ENCODE measurements at places on chromosomes 5 and 9.

GRCh38 chr5:5270161-5270560, 130.0 kb downstream of the ADAMTS16 start:
- DNase-seq, result no peak

DNA sequence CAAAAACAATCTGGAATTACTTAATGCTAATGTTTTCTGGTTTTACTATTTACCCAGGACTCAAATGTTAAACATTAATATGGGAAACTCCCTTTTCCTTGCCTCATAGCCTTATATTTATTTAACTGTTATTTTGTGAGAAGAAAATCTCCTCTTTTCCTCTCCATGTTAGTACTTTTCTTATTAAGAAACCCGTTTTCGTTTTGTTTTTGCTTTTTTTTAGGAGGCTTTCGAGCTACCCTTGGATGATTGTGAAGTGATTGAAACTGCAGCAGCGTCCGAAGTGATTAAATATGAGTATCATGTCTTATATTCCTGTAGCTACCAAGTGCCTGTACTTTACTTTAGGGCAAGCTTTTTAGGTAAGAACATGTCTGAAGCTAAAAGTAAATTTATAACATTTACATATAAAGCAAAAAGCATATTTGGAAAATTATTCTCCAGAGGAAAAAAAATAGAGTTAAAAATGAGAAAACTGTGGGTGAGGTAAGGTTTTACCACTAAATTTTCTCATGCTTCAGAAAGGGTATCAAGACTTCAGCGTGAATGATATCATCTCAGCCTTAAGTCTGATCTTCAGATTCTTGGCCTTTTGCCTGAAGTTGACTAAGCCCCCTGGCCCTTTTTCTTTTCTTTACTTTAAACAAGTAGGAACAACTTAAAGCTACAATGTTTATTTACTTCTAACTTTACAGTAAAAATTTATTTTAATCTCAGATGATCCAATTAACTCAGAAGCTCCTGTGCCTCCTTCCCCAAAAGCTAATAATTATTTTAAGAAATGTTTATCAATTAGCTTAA, 113.8 kb downstream of the RPS23 start:
- DNase-seq, result peak; percentile 89

DNA sequence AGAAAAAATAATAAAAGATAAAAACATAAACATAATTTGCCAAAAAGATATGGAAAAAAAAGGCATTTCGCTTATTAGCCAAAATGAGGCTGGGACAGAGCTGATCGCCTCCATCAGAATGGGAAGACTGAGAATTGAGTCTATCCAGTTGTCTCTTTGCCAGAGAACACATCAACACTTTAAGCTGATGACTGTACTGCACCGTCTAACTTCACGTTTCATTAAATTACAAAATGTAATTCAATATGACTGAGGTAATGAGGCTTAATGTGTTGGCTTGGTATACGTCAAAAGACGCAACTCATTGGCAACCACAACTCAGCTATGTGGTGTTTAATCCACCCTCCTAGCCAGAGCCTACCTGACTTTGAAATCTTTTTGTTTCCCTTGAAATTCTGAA, 462.7 kb upstream of the CD180 start:
- DNase-seq, result no peak

- peak; percentile 32 for DNase-seq
Observed at GRCh38 chr9:95627802-95628201, 111.0 kb upstream of the PTCH1 start.

DNA sequence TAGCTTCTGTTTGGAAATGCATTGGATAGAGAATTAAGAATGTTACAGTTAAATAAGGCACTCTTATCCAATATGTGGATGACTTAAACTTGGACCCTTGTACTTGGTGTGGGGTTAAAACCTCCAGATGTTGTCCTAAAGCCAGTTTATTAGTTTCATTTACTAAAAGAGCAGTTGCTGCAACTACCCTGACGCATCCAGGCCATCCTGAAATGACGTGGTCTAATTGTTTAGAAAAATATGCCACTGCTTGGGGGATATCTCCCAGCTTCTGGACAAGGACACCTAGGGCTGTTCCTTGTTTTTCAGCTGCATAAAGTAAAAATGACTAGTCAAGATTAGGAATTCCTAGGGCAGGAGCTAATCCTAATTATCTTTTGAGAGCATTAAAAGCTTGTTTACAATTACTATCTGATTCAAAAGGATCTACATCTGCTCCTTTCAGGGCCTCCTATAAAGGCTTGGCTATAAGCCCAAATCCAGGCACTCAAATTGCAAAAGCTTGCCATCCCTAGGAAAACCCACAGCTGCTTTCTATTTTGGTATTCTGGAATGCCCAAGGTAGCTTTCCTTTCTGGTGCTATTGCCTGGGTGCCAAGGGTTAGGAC, 45.7 kb upstream of the SLCO4C1 start:
- no peak for DNase-seq

DNA sequence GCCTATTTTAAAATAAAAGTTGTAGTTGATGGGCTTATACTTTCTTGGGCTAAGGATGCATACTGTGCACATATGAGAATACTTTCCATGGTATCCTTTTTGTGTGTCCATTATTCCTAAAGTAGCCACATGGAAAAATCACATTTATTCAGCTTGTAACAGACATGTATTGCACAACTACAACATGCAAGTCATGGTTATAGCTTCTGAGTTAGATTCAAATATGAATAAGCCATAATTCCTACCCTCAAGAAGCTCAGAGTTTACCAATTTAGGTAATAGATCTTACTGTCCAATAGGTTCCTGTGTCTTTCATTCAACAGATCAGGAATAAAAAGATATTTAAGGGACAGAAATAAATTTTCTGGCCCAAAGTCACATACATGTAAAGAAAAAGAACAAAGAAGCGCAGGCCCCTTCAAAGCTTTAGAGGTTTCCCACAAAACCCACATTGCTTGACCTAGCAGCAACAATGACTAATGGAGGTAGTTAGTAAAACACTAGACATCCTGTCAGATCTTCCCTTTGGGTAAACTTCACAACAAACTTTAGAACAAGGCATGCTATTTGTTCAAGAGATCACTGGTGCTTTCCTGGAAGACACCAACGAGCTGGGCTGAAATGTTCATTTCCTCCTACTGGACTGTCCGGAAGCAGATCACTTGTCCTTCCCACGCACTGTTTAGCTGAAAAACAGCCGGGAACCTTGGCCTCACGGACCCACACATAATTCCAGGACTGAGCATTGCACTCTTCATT, 78.4 kb upstream of the ITGA1 start:
- peak; percentile 58 for DNase-seq

GRCh38 chr9:120710110-120710981, 3.9 kb downstream of the MEGF9 start:
- no peak for DNase-seq

GRCh38 chr9:113516840-113517577, 53.5 kb downstream of the RGS3 start:
- peak; percentile 65 for DNase-seq

- peak; percentile 6 for DNase-seq
Observed at GRCh38 chr5:31990701-31991110, 183.4 kb downstream of the GOLPH3 start.

GRCh38 chr5:96855031-96855872, 21.0 kb upstream of the ERAP2 start:
- peak; percentile 57 for DNase-seq

GRCh38 chr9:16664211-16664610, 206.3 kb downstream of the BNC2 start:
- DNase-seq, result peak; percentile 32

DNA sequence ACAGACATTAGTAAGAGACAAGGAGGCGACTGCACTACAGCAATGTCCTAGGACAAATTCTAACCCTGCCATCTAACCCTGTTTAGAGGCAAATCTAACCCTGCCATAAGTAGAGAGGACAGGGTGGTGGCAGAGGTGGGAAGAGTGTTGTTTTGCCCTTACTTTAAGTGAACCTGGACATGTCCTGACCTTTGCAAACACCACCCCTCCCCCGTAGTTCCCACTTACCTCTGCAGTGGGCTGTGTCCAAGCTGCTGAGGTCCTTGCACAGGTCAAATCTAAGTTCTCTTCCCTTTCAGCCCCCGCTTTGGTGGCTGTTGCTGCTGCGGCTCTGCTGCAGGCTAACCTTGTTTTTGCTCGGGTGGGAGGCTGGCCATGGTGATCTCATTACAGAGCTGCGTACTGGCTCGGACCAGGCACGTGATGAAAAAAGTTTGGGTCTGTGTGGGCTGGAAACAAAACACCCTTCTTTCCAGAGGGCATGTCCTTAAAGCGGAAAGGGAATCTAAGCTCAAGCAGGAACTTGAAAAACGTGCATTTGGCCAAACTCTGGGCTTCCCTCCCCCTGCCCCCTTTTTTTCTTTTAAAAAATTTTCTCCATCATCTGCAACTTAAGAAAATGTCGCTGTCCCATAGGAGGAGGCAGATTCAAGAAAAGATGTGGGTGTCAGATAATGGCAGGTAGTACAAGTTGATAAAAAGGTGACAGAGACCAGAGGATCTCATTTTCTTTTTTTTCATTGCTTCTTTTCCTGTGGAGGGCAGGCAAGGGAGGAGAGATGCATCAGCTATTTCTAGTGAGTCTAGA, at the start of gene FAXDC2:
FAXDC2 (minus strand) TSS at position 349 of the 808 bp plus-strand sequence. CDS start 12,425 bp downstream, outside the sequence.
- peak; percentile 75 for DNase-seq

GRCh38 chr5:133278317-133278716, 226.5 kb downstream of the HSPA4 start:
- no peak for DNase-seq

DNA sequence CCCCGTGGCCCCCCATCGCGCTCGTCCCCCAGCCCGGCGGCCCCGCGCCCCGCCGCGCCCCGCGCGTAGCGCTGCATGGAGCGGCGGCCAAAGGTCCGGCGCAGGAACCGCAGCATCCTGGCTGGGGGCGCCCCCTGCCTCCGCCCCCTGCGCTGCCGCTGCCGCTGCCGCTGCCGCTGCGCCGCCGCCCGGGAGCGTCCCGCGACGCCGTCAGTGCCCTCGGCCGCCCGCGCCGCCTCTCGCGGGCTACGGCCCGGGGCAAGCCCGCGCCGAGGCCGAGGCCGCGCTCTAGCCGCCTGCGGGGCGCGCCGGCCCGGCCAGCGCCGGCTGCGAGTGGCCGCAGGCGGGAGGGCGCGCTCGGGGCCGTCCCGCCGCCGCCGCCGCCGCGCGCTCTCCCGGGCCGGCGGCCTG, 523 bp downstream of the EPB41L4B start:
- no peak for DNase-seq

DNA sequence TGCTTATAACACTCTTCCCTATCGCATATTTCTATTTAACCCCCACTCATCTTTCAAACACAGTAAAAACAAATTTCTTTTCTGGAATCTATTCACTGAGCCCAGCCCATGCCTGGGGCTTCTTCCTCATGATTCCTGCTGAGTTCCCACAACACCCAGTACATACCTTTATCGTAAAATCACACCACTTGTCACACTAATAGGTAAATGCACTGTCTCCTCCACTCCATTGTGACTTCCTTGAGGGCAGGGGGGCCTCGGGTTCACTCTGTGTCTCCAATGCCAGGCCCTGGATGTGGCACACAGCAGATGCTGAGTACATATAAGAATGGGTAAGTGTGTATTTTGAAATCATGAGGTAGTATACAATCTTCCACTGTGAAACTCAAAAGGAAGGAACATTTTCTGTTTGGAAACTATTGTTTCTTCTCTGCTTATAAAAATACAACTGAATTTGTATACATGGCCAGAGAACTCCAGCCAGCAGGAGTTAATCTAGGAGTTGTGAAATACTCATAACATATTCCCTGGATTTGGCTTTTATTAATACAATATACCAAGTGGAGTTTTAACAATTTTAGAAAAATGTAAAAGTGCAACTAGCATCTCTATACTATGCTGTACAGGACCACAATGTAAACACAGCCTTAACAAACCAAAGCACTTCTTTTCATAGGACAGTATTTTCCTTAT, 7.2 kb downstream of the PLK2 start:
- no peak for DNase-seq

- DNase-seq, result peak; percentile 86
Observed at GRCh38 chr5:167835146-167835545, 456.3 kb upstream of the WWC1 start.

DNA sequence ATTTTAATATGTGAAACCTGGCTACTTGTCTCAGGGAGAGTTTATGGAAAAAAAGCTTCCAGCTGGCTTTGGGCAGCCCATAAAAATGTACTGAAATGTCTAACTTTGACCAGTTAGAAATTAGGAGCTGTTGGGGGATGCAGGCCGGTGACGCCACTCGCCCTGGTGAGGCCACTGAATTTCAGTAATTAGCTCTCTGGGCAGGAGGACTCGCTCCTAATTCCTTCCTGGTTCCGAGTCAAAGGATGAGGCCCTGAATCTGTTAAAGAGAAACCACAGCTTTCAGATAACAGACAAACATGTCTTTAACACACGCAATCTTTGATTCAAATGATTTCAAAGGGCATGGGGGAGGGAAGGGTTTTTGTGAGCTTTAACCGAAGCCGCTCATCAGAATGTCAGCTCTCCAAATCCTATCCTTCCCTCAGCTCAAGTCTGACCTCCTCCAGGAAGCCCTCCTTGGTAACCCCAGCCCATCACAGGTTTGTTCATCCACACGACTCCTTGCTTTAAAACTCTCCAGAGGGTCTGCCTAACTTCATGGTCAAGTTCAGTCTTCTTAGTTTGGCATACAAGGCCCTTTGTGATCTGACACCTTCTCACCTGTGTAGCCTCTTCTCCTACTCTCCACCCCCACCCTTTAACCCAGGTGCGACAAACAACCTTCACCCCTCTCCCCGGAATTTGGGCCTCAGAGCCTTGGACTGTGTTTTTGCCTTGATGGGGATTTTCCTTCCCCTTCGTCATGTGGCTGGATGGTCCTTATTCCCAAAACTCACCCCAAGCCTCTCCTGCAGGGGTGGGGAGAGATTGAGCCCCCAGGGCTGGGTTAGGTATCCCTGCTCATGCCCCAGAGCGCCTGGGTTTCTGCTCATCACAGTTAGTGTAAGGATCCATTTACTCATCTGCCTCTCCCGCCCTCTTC, 13.6 kb upstream of the PHF19 start:
- no peak for DNase-seq

- no peak for DNase-seq
Observed at GRCh38 chr5:140694276-140694675, 3.0 kb downstream of the HARS2 start.

DNA sequence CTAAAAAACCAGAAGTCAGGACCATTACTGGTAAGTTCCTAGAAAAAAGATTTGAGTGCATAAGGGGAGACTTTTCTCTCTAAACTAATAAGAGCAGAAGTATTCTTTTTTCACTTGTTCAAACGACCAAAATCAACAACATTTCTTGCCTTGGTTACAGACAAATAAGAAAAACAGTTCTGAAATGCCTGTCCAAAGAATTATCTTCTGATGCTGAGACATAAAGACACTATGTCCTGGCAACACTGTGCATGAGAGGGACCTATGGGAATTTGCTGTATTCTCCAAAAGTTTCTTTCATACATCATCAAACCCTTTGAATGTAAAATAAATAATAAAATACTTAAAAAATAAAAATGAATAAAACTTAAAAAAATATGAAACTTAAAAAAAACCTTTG, 50.4 kb downstream of the ZNF474 start:
- DNase-seq, result no peak

GRCh38 chr9:90114641-90115425, 510.0 kb downstream of the GADD45G start:
- DNase-seq, result peak; percentile 76

GRCh38 chr5:87121304-87122150, 146.2 kb upstream of the RASA1 start:
- peak; percentile 91 for DNase-seq
